ENCODE measurements at places on chromosomes 4 and X.
A peak's percentile ranks its signal among the peaks of the same experiment; 100 is the strongest.

DNA sequence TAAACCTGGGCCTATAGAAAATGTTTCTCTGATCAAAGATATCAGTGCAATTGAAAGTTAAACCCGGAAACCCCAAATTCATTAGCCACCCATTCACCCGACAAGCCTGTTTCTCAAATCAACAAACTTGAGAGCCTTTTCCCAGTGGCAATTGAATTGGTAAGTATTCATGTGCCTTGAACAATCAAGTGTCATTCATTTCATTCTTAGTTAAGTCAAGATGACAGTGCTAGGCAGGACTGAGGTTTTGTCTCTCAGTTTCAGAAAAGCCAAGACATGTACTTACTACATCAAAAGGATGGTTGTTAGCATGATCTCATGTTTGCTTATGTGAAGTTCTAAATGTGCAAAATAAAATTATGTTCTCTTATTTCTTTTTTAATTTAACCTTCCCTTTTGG is 32.3 kb downstream of the CC2D2A start:
- DNase-seq = no peak

- no peak for DNase-seq
Observed at GRCh38 chr4:30720021-30720660, at the start of gene PCDH7. Gene PCDH7, plus strand, starts transcription at chr4:30720369. Its CDS starts 1,054 bp downstream, at chr4:30721423.

DNA sequence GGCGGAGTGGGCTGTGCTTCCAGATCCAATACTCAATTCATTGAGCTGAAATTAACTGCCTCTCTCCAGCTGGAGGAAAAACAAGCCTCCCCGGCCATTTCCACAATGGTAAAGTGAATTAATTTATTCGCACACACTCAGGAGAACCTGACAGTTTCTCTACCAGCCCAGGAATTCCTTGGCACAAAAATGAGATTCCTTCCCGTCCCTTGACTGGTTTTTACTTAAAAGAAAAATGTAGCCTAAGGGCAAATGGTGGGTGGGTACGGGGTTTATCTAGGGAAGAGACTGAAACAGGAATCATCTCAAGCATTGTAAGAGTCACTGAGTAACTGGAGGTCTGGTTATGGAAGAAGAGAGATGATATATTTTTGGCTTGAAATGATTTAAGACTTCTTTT is 102.7 kb downstream of the VCX3A start:
- DNase-seq = no peak

GRCh38 chr4:149993030-149993429 is 85.2 kb upstream of the DCLK2 start:
- no peak for DNase-seq

- no peak for DNase-seq
Observed at GRCh38 chr4:139167774-139168444, 9.1 kb downstream of the ELF2 start.

- DNase-seq = no peak
Observed at GRCh38 chr4:119238068-119238722, 25.7 kb downstream of the USP53 start.

DNA sequence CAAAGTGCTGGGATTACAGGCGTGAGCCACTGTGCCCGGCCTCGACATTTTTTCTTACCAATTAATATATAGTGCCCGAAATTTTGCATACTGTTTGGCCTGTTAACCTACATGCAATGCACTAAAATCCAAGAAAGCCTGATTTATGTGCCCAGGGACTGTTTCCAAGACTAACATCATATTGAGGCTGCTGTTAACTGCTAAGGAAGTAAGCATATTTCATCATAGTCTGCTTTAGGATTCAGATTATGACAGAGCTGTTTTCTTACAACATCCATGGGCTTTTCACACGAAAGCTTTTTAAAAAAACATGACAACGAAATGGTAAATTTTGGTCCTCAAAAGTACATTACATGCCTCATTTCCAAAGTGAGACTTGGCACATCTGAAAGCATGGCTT is 84.4 kb downstream of the STOX2 start:
- DNase-seq = no peak

DNA sequence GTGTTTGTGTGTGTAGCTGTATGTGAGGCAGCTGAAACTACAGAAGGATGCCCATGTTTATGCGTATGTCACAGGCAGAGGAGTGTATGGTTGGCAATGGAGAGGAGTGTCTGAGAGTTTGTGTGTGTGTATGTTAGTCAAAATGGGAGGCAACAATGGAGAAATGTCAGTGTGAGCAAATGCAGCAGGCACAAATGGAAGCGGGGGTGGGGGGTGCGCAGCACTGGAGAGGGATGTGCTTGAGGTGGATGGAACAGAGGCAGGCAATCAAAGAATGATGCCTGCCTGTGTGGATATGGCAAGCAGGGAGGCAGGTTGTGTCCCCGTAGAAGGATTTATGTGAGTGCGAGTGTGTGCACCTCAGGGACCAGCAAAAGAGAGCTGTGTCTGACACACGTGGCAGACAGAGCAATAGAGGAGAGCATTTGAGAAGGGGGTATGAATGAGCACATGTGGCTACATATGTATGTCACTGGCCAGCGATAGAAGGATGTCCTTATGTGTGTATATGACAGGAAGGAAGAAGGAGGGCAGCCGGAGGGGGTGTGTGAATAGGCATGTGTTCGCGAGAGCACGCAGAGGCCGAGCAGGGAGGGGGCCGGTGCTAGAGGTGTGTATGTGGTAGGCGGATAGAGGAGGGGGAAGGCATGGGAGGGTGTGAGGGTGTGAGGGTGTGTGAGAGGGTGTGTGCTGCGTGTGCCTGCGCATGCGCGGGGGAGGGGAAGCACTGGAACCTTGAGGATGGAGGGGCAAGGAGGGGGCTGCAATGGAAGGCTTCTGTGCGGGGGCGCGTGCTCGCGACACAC is 1.1 kb downstream of the PJA1 start:
- DNase-seq = no peak

GRCh38 chr4:185115827-185116232 is 27.2 kb upstream of the SLC25A4 start:
- DNase-seq = peak; percentile 79

DNA sequence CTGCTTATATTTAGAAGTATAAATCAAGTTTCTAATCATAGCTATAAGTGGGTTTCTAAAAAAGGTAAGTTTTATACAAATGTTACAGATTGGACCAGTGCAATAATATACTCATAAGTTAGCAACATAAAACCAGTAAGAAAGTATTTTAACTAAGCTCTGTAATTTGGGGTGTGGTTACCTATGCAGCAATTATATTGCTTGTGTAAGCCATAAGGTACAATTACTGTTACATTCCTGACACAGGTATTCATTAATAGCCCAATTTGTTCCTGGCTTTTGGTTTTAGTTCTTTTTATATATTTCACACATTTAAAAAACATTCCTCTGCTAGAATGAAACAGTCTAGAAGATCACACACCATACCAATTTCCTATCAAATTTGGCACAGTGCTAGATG is 115.1 kb downstream of the FRYL start:
- no peak for DNase-seq

GRCh38 chr4:26424838-26425237 is 65.4 kb downstream of the CCKAR start:
- no peak for DNase-seq

GRCh38 chr4:81482326-81482725 is 10.6 kb upstream of the RASGEF1B start:
- DNase-seq = no peak

DNA sequence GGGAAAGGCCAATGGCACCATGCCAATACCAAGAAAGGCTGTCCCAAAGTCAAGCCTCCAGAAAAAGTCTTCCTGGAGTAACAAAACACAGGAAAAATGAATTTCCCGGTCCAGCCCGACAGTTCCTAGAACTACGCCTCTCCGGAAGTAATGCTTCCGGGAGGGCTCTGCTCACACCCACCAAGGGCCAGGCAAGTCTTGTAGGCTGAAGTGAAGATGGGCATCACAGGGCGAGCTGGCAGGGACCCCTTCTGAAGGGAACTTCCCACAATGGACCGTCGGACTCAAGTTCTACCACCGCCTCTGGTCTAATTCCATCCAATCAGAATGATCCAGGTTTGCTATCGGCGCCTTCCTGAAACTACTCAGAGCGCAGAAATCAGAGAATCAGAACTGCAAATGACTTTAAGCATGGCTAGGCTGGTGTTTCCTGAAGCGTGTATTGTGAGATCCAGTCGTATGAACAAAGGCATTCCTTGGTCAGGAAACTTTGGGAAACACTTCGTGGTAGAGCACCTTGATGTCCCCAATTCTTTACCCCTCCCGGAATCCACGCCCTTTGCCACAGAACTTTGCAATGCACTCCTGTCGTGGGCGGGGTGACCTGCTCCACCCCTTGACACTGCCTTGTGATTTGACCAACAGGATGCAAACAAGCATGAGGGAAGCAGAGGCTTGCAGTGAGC is 127.8 kb downstream of the BCOR start:
- no peak for DNase-seq

DNA sequence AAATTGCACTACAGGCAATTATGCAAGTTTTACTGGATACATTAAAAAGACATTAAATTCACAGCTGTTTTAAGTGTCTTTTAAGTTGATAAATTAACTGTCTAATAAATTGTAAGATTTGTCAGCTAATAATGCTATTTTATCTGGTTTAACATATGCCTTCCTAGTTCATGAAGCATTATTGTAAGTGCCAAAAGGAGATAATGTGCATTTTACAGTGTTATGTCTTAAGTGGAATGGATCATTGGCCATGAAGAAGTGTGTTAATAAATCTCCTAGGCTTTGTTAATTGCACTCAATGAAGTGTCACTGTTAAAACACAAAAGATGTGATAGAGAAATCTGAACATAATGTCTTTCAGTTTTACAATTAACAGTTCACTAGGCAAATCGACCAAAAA is 784.3 kb upstream of the POU3F4 start:
- DNase-seq = no peak

DNA sequence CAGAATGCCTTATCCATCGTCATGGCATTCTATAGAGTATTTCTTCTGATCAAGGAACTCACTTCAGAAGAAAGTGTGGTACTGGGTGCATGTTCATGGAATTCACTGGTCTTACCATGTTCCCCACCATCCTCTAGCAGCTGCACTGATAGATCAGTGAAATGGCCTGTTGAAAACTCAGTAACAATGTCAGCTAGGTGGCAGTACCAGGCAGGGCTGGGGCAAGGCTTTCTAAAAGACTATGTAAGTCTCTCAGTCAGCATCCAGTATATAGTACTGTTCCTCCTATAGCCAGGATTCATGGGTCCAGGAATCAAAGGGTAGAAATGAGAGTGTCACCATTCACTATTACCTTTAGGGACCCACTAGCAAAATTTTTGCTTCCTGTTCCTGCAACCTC is 15.8 kb upstream of the LDB2 start:
- no peak for DNase-seq

DNA sequence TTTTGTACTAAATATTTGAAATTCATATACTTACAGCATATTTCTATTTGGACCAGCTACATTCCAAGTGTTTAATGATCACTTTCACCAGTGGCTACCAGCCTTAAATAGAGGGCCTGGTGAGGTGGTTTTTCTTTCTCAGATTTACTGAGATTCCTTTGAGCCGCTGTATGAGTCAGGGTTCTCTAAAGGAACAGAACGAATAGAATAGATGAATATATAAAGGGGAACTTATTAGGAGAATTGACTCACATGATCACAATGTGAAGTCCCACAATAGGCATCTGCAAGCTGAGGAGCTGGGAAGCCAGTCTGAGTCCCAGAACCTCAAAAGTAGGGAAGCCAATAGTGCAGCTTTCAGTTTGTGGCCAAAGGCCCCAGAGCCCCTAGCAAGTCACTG is 146.2 kb upstream of the TLL1 start:
- no peak for DNase-seq

DNA sequence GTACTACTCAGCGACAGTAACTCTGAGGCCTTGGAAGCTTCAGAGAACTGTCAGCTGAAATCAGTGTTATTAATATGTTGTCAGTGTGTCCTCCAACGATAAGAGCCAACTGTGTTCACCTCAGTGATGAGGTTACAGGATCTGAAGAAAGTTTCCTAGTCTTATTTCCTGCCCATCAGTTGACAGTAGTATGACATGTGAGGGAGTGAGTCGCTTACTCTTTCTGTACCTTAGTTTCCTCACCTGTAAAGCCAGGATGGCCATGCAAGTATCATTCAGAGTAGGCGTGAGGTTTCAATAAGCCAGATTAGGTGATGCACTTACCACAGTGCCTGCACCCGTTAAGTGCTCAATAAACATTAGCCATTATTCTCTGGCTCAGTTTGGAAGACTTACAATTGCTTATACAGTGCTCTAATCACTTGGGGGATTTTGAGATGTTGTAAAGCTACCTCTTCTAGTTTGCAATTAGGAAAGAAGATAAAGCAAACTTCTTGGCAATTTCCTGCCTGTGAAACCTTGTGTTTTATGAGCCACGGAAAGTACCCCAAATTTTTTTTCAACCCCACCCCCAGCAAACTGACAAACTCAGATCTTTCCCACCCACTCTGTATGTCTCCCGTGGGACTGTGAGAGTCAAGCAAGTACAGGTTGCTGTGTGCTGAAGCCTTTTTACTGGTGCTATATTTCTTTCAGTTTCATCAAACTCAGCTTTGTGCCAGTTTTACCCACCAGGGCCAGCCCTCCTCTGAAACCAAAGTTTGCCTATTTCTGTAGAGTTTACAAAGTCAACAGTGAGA is 62.2 kb downstream of the ANXA3 start:
- DNase-seq = no peak

DNA sequence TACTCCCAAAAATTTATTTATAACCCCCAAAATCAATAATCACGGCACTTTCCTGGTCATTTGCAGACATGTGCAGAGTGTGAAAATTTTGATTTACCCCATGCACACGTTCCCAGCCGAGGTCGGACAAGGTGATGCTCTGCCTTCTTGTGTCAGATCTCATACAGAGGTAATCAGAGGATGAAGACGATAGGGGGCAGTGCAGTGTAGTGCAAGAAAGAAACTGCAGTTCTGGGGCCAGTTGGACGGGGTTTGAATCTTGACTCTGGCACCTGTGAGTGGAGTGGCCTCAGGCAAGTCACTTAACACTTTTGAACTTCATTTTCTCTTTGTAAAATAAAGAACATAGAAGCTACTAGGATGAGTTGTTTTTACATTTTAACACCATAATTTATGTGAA is 88.4 kb downstream of the FRMPD3 start:
- no peak for DNase-seq

DNA sequence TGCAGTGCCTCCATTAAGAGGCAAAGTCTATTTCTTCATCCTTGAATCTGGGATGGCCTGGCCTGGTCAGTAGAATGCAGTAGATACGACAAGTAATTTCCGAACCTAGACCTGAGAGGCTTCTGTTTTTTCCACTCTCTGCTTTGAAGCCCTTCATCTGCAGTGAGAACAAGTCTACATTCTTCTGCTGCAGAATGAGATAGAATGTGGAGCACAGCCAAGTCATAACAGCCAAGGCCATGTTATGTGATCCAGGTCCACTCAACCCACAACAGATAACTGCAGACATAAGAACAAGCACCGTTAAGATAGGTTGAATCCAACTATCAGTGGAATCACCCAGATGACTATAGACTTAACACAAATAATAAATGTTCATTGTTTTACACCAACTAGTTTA is 1297.7 kb downstream of the C4orf33 start:
- no peak for DNase-seq

GRCh38 chrX:104195013-104195412 is 28.8 kb downstream of the FAM199X start:
- DNase-seq = no peak

GRCh38 chrX:108640817-108641216 is 95.5 kb downstream of the IRS4 start:
- no peak for DNase-seq

Measured in left renal cortex interstitium (tissue), 4 donors.